ENCODE measurements at places on chromosomes 5 and 9.

GRCh38 chr5:73625372-73625943, 538 bp upstream of the ARHGEF28 start:
- no peak for DNase-seq

DNA sequence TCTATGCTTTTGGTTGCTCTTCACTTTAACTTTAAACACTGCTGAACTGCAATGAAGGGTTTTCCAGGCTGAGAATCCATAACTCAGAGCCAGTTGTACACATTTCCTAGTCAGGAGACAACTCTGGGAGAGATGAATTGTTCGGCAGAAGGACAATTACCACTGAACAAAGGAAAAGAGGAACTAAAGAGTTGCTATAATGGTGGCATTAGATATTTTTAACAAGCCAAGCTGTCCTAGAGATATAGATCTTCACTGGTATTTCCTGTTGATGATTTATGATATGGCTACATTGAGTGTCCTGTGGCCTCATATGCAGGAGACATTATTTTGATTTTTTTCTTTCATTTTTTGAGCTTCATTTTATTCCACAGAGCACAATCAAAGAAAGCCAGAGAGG, 219.1 kb upstream of the PCSK5 start:
- DNase-seq: no peak

- DNase-seq: no peak
Observed at GRCh38 chr9:124428751-124429529, 13.7 kb upstream of the PSMB7 start.

- no peak for DNase-seq
Observed at GRCh38 chr5:1510631-1511030, 13.1 kb downstream of the LPCAT1 start.

GRCh38 chr5:169944922-169945680, 35.2 kb downstream of the INSYN2B start:
- DNase-seq: no peak

DNA sequence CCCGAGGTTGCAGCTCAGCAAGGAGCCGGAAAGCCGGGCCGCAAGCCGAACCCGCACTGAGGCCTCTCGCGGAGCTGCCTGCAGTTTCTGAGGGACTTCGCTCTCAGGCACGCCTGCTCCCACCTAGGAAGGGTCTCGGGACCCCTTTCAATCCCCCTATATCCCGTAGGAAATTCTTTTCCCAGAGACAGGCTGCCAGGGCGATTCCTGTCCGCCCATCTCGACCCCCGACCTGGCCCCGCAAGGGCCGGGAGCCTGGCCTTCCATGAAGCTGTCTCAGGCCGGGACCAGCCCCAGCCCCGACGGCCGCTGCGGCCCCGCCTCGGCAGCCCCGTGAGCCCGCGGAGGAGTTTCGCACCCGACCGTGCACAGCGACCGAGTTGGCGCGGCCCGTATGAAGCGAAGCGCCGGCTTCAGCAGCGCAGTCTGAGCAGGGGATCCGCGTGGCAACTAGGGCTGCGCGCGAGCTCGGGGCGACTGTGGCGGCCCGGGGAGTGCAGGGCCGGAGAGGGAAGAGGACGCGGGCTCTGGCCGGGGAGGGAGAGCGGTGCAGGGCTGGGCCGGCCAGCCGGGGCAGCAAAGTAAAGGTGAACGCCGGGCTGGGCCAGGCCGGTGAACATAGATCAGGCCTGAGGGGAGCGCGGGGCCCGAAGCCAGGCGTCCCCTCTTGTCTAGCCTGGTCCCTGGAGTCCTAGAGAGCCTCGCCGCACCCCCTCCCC, 977 bp upstream of the PRDM12 start:
- DNase-seq: no peak

DNA sequence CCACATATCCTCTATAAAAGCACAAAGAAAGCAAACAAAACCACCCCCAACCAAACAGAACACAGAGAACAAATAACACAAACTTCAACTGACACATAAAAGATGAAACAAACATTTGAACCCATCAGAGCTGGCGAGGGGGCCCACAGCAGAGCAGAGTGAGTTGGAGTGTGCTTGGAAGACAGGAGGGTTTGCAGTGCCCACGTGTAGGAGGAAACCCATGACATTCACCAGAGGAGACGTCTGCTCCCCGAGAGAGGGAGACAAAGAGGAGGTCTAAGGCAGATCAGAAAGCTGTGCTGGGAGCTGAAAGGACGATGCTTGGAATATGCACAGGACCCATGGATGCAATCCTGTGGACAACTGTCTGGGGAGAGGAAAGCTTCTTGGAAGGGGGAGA, 27.0 kb downstream of the MRPL36 start:
- DNase-seq: peak; percentile 13

DNA sequence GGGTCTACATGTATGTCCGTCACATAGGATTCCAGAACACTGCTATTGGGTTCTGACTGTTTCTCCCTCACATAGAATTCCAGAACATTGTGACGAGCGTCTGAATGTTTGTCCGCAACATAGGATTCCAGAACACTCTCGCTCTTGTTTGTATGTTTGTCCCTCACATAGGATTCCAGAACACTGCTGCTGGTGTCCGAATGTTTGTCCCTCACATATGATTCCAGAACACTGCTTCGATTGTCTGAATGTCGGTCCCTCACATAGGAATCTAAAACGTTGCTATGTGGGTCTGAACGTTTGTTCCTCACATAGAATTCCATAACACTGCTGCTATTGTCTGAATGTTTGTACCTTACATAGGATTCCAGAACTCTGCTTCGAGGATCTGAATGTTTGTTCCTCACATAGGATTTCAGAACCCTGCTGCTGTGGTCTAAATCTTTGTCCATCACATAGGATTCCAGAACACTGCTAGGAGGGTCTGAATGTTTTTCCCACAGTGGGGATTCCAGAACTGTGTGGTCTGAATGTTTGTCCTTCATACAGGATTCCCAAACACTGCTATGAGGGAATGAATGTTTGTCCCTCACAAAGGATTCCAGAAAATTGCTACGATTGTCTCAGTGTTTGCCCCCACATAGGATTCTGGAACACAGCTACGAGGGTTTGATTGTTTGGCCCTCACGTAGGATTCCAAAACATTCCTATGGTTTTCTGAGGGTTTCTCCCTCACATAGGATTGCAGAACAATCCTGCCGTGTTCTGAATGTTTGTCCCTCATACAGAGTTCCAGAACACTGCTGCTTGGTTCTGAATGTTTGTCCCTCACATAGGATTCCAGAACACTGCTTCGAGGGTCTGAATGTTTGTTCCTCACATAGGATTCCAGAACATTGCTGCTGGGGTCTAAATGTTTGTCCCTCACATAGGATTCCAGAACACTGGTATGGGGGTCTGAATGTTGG, 220.5 kb downstream of the FOXD4L6 start:
- no peak for DNase-seq

DNA sequence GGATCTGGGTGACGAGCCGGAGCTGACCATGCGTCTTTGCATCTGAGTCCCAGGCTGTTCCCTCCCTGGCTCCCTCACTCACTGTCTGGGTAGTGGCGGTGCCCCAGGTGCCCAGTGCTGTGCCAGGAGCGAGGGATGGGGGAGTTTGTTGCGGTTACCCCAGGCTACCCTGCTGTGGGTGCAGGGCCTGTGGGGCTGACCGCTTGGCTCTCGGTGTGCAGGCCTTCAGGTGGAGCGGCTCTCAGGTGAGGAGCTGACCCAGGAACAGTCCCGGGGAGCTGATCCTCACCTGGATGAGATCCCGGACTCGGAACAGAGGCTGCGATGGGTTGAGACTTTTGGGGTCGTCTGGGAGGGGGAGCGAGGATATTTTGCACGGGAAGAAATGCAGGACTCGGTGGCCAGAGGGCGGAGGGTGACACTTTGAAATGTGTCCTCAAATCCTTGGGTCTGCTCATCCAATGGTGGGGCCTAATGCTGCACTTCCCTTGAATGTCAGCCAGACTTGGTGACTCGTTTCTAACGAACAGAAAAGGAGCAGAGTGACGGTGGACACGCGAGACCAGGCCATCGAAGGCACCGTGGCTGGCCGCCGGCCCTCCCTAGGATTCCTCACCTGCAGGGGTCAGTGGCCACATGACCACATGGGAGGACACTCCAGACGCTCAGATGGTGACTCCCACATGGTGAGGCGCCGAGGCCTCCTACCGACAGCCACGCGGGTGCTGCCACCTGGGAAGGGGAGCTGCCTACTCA, 104.3 kb upstream of the RAPGEF1 start:
- DNase-seq: no peak

GRCh38 chr5:14663734-14664269, 716 bp upstream of the OTULIN start:
- no peak for DNase-seq

DNA sequence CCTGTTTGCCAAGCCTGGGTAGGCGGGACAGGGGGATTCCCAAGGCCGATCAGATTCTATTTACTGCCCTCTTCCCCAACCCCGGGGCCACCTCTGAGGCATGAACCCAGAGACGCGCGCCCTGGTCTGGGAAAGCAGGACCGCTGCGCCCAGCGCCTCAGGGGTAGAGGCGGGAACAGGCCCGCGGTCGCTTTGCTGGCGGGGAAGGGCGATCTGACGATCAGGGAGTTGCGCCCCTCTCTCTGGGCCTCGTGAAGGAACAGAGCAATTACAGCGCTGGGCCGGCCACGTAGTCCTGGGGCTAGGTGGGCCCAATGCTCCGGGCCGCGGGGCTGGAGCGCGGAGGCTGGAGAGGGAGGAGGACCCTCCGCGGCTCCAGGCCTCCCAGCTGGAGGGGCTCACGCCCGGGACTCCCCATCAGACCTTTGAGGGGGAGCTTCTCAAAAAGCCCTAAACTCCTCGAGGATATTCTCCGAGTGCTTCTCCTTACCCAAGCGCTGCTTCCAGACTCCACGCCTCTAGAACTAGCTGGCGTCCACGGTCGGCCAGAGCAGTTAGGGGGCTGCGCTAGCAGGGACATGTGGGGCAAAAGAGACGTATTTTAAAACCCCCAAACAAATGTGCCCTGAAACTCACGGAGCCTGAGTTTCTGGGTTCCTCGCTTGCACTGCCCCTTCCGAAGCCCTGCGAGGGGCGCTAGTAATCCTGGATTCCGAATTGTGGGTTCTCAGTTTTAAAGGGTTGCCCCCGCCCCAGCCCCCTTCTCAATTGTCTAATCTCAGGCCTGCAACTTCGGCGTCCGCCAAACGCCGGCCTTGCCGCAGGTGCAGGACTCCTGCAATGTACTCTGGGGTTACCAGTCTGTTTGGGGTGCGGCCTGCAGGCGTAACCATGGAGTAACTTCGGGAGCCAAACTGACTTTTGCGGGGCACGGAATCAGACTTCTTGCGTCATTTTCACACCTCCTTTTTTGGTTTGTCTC, 57.6 kb downstream of the TMEM174 start:
- DNase-seq: no peak

DNA sequence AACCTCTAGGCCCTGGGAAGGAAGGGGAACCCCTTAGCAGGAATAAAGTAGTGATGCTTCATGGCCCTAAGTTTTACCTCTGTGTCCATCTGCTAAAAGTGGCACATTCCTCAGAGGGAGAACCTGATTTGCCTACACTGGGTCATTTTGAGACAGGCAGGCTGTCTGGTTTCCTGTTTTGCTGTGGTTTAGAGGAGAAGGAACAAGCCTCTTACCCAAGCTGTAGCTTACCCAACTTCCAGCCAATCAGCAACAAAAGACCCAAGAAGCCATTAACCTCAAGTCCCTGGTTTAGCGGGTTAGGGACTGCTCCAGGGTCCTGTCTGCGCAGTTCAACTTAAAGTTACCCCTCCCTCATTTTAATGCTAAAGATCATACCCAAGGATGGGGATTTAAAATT, 411.0 kb downstream of the MAT2B start:
- no peak for DNase-seq

GRCh38 chr5:1155191-1156032, 43.5 kb upstream of the SLC12A7 start:
- no peak for DNase-seq

DNA sequence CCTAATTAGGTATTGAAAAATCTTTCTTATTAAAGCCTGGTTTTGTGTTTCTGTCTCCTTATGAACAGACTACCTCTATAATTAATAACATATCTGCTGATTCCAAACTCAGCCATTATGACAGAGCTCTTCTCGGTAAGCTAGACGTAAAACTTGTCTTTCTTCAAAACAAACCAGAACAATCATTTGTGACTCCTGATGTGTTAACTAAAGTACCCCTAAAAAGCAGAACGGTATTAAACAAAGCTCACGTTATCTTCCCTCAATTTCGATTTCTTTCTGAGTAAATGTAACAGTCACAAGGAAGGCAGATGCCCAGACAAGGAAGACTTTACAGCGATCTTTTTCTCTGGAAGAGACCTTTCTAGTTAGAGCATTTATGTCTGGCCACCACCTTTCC, 1.8 kb downstream of the SEMA5A start:
- DNase-seq: no peak

DNA sequence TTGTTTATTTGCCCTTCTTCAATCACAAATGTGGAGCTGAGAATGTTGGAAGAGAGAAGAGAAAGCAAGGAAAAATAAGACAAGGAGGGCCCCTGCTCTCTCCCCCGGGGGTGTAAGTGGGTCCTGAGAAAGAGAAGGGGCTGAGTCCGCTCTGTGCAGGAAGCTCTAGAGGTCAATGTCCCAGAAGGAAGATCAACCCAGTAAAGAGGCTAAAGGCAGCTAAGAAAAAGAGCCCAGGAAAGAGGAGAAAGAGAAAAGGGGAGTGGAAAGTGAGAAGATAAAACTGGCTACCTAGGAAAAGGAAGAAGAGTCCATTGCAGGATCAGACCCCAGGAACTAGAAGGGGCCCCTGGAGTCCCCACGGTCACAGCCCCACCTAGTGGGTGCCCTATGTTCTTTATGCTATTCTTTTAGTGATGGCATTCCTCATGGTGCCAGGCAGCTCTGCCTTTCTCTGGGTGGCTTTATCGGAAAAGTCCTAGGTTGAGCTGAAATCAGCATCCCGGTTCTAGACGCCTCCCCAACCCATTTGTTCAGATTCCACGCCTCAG, 583.4 kb downstream of the ACTL7B start:
- no peak for DNase-seq

GRCh38 chr9:100549048-100549447, 28.8 kb upstream of the CAVIN4 start:
- DNase-seq: no peak

GRCh38 chr9:105053209-105053652, 125.3 kb upstream of the ABCA1 start:
- DNase-seq: peak; percentile 93

GRCh38 chr5:114857941-114858551, 311.7 kb downstream of the TRIM36 start:
- no peak for DNase-seq

DNA sequence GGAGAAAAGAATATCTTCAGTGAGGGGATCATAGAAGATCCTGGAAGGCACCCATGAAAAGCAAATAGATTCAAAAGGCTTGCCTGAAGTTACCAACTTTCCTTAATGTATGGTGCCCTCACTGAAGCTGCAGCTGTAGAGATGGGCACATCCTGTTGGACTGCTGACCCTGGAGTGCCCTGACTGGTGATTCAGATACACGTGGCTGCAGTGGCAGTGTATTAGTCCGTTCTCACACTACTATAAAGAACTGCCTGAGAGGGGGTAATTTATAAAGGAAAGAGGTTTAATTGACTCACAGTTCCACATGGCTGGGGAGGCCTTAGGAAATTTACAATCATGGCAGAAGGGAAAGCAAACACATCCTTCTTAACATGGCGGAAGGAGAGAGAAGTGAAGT, 80.3 kb downstream of the OSMR start:
- DNase-seq: no peak

GRCh38 chr9:14106699-14107098, 207.2 kb downstream of the NFIB start:
- DNase-seq: no peak

GRCh38 chr5:83475935-83476814, 4.6 kb downstream of the VCAN start:
- DNase-seq: no peak

GRCh38 chr5:53323511-53323910, 156.9 kb upstream of the FST start:
- no peak for DNase-seq
